ENCODE measurements at places on chromosomes 4 and X.

DNA sequence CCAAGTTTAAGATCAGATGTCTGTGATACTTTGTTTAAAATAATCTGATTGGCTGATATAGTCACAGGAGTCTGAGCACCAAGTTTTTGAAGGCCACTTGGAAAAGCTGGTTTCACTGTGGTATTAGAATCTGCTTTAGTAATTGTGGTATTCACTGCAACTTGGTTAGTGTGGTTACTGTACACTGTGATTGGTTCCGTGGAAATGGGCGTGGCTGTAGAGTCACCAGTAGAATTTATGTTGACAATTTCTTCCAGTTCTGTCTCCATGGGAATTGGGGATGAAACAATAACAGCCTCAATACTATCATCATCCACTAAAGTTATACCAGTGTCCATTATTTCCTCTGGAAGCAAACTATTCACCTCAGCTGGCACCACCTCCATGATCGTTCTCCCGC lies 26.2 kb downstream of the LIN54 start:
- DNase-seq, result no peak

- DNase-seq, result no peak
Measured at GRCh38 chr4:61274286-61274685, 74.2 kb downstream of the ADGRL3 start.

GRCh38 chr4:148057516-148057915 lies 325.6 kb downstream of the ARHGAP10 start:
- no peak for DNase-seq

DNA sequence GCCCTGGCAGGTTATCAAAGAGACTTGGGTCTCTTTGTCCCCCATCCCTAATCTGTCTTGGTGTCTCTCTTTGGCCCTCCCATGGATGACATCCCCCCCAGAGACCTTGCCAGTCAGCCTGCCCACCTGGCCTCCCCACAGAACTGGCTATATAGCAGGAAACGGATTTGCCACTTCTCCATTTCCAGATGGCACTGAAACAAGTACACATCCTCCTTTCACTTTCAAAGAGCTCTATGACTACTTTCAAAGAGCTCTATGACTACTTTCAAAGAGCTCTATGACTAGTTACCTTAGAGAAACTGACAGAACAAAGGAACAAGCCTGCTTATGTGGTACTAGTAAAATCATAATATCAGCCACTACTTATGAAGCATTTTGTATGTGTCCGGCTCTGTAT lies 175.3 kb downstream of the MAML3 start:
- DNase-seq, result no peak

GRCh38 chrX:72142794-72143608 lies 11.3 kb upstream of the RTL5 start:
- no peak for DNase-seq
